ENCODE measurements at places on chromosomes 4 and X.

- DNase-seq = no peak
Observed at GRCh38 chrX:106039920-106040319, 1.4 kb upstream of the SERPINA7 start.

GRCh38 chrX:15334561-15334960 lies 762 bp downstream of the PIGA start:
- no peak for DNase-seq

DNA sequence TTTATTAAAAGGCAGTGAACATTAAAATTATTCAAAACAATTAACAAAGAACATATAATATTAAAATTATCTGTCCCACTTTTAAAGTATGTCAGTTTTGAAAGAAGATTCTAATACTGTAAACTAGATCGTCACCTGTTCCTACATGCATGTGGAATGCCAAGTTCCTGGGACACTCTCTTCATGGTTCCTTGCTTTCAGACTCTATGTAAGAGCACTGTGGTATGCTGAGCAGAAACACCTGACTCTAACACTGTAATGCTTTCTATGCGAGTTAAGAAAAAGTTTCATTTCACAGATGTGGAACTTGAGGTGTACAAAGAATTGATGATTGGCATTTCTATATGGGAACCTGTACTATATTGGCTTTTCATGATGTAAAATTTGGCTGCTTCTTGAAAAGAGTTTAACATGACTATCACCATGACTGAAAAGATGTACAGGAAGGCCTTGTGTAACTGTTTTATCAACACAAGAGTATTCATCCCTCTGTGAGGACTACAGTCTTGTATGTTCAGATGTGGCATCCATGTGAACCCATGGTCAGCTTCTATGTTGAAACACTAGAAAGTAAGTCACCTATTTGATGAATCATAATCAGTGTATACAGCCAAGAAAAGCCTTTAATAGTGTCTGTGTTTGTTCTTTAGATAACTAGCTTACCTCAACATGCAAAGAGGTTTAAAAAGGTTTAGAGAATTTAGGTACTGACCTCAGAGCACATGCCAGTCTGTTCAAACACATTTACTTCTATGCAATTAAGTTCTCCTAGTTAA lies 354.5 kb downstream of the ARHGAP24 start:
- no peak for DNase-seq

DNA sequence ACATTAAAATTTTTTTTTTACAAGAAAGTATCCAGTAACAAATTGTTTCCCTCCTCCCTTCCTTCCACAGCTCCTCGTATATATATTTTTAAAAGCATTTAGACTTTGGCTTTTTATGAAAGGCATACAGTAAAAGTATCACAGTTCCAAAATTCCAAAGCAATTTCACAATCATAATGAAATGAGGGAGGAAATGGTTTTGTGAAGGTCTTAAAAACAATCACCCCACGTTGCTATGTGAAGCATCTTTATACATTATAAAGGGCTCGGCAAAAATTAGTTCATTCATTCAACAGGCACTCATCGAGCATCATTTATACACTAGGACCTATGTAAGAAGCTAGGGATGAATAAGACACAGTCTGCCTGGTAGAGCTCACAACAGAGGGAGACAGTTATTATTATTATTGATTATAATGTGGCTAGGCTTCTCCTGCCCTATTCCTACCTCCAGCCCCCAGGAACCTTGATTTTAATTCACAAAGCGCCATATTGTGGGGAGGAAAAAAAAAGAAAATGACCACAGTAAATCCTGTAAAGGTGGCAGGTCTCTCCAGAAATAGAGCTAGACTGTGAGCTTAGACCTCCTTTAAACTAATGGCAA lies 239.9 kb downstream of the MAML3 start:
- no peak for DNase-seq

GRCh38 chr4:145816091-145816490 lies 122.5 kb downstream of the ZNF827 start:
- DNase-seq = no peak

DNA sequence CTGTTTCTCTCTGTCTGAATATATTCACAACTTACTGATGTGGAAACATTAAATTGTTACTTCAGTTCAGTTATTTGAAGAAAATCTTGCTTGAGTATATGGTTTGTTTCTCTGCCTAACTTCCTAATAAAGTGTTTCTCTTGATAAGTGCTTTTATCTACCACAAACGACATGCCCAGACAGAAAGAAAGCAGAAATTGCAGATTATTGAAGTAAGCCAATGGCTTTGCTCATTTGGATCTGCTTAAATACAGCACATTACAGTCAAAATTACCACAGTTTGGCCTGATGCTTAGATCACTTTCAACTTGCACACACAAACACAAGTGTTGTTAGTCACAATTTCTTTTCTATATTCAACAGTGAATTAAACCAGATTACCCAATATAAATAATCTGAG lies 68.0 kb downstream of the ATOH1 start:
- DNase-seq = no peak

- no peak for DNase-seq
Observed at GRCh38 chr4:11105715-11106114, 323.0 kb downstream of the HS3ST1 start.

DNA sequence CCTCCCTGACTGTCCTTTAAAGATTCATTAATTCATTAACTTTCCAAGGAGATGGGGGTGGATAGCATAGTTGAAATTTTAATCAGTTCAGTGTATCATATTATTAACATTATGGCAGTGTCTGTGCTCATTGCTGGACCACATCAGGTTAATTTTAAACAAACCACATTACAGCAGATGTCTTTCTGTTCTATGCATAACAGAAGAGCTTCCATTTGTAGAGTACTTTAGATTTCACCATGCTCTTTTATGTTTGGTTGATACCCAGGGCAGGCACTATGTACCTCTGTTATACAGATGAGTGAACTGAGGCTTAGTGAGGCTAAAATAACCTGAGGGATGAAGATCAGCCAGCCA lies 41.1 kb downstream of the AFF2 start:
- no peak for DNase-seq

- DNase-seq = no peak
Observed at GRCh38 chr4:89204624-89205023, 93.3 kb downstream of the TIGD2 start.

GRCh38 chrX:70039758-70040157 lies 10.0 kb downstream of the AWAT2 start:
- DNase-seq = no peak

- DNase-seq = no peak
Observed at GRCh38 chrX:118566359-118566758, 70.7 kb downstream of the DOCK11 start.

DNA sequence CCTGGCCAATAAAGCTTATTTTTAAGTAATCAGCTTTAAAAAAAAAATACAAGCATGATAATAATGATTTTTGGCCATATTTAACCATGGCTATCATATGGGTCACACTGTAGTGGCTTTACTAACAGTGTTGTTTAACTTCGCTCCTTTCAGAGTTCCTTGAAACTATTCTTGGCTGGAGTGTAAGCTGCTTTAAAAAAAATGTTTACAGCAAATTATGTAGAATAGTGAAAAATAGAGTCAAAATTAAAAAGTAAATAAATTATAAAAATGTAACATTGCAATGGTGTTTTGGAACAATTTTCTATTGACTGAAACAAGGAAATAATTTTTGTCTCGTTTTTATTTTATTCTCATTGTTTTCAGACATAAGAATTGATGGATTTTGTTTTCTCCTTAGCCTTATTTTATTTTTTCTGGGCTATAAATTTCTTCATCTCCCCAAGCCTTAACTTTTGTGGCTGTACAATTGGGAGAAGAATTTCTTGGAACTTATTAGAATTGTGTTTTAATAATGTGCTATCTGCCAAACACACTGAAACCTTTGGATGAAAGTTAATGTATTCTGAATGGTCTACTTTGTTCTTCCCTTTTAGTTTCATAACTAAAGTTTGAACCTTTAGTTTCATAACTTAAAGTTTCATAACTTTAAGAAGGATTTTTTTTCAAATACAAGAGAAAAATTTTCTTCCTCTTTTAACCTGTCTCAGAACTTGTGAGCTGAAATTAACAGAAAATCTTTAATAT lies 182.0 kb downstream of the ARHGAP24 start:
- DNase-seq = no peak

DNA sequence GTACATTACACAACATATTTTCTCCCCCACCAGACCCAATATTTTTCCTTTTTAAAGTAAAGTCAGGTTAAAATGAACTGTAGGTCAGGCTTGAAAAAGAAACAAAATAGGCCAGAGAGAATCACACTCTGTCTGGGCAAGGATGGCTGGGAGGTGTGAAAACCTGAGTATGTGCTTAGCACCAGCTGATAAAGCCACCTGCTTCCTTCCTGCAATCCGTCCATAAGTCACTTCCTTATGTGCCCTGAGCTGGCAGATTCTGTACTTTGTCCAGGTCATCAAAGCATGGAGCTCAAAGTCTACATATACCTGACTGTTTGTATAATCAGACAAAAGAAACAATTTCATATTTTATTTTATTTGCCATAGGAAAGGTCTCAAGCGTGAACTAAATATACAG lies 37.7 kb downstream of the ANTXR2 start:
- no peak for DNase-seq

- DNase-seq = no peak
Observed at GRCh38 chr4:89674876-89675459, 162.0 kb downstream of the SNCA start.

DNA sequence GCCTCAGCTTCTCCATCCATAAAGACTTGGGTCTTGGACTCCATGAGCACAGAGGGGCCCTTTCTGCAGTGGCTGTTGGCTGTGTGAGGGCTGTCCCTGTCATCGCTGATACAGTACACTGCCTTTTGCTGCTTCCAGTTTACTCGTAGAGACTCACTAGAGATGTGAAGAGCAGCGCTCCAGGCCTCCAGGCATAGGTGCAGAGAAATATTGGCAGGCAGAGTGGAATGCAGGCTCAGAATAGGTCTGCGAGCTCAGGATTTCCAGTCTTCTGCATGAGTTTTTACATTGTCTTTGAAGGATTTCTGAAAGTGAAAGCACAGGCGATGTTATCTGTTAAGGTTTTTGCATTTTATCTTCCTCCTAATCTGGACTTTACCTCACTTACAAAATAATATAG lies 97.4 kb downstream of the AASDH start:
- DNase-seq = no peak

- no peak for DNase-seq
Observed at GRCh38 chrX:106725931-106726330, 570 bp upstream of the RNF128 start.

DNA sequence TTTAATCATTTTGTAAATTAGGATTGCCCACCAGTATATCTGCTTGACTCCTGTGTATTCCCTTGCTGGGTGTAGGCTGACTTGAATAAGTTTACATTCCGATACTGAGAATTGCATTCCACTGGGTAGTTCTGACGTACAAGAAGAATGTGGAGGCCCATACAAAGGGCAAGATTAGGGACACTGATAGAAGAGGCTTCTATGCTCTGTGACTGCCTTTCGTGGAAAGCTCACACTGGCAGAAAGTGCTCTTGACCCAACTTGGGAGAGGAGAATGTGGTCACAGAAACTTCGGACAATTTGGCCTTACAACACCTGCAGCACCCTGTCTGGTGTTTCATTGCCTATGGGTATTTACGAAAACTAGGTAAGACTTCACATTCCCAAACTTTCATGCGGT lies 126.3 kb downstream of the RAPGEF2 start:
- DNase-seq = no peak

- DNase-seq = no peak
Observed at GRCh38 chr4:183853548-183853940, 51.6 kb upstream of the STOX2 start.

- DNase-seq = no peak
Observed at GRCh38 chrX:133546441-133546840, 131.2 kb upstream of the GPC4 start.

GRCh38 chr4:24364852-24365251 lies 219.5 kb downstream of the DHX15 start:
- no peak for DNase-seq

GRCh38 chrX:130094696-130095095 lies 15.6 kb downstream of the ELF4 start:
- DNase-seq = no peak

All from lower leg skin (tissue), 4 donors.